B cell (primary cell): ENCODE measurements at places on chromosomes 5 and 9.

GRCh38 chr5:82918311-82919031 is 158.7 kb downstream of the TMEM167A start:
- DNase-seq: no peak

DNA sequence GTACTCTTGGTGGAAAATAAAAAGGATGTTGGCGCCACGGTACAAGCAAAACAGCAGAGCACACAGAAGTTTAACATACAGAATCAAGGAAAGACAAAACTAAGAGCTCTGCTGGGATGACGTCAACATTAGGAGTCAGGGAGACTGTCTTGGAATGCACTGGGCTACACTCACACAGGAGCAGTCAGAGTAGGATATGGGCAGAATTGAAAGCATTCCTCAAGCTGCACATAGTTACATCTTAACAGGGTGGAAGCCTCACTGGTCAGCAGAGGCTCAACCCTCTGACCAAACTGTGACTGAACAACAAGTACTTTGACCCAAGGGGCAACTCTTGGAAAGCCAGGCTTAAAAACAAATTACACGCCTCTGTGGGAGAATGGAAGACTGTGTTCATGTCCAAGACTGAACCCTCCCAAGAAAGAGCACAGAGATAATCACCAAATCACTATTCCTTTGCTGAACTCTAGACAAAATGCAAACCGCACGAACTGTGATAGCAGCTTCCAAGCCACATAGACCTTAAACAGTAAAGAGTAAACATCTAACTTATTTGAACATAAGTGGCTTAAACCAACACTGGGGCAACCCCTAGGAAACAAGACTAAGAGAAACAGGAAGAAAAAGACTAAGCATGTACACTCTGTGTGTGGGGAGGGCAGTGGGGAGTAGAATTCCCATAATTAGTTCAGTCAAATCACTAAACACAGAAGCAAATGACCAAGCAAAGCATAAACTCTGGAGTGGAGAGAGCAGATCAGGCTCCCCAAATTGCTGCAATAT is 772.7 kb downstream of the PRELID2 start:
- DNase-seq: no peak

- no peak for DNase-seq
Observed at GRCh38 chr9:130015353-130016019, 27.5 kb downstream of the FNBP1 start.

DNA sequence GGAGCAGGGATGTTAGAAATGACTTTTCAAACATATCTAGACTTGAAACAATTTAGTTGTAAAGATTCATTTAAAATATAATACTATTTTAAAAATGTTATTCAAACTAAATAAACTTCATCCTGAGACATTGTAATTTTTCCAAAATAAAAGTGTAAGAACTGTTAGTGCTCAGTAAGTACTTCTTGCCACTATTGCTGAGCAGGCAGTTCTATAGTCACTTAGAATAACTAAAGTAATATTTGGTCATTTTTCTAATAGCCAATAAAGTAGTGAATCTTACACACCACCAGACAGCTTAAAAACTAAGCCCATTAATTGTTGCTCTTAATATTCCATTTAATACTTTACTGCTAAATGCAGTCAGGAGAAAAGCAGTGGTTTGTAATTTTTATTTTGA is 1120.0 kb upstream of the CDH10 start:
- DNase-seq: no peak

- DNase-seq: no peak
Observed at GRCh38 chr9:136857166-136857565, 5.0 kb downstream of the MAMDC4 start.

- DNase-seq: no peak
Observed at GRCh38 chr9:120486347-120486746, 93.6 kb downstream of the CDK5RAP2 start.

- DNase-seq: peak; percentile 50
Observed at GRCh38 chr5:1792842-1793266, 6.8 kb downstream of the MRPL36 start.

GRCh38 chr9:88161144-88161543 is 22.9 kb upstream of the SPATA31C2 start:
- no peak for DNase-seq

GRCh38 chr9:121714075-121714705 is 62.8 kb downstream of the DAB2IP start:
- DNase-seq: no peak

DNA sequence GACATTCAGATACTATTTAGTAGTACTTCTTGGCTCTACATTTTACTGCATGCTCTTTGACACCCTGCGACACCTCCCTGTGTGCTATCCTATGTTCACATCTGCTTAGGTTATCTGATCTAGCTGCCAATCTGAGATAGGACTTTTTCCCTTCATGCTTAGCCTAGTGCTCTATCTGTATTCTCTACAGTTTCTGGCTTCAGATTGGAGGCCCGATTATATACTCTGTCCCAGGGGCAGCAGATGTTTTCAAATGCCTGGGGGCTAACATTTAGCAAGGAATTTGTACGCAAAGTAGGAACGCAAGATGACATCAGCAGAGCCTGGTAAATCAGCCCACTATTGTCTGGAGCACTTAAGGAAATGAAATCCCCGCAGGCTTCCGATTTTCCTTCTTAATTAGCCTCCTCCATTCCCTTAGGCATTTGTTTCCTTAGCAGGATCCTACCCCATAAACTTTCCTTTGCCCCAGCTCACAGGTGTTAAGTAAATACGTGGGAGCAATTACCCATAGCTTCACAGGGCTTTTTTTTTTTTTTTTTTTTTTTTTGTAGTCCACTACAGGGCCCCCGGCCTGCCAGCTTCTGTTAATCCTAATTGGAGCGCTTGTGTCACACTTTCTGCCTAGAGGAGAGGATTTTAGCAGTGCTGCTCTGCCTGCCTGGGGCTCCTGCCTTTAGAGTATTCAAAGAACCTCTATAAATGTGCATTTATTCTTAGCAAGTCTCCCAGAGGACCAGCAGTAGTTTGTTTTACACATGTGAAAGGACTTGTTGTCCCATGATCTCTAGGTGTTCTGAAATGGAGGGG is 61.1 kb upstream of the LPAR1 start:
- DNase-seq: no peak

DNA sequence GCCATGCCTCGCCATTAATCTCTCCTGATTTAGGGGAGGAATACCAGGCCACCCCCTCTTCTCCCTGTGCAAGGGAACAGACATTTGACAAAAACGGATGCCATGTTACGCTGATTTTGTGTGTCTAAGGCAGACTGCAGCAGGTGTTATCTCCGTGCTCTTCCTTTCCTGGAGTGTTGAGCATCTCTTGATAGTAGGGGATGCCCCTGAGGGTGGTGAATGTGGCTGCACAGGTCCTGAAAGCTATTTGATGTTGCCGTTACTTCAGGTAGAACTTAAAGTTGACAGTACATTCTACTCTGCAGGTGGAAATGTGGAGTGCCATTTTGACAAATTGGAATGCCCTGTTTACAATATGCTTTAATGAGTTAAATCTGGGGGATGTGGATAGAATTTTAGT is 21.5 kb downstream of the TENT4A start:
- DNase-seq: no peak

- no peak for DNase-seq
Observed at GRCh38 chr5:34502581-34502980, 153.5 kb upstream of the RAI14 start.

- DNase-seq: peak; percentile 85
Observed at GRCh38 chr5:126988021-126988569, 42.3 kb downstream of the MARCHF3 start.

GRCh38 chr5:73789851-73790281 is 163.9 kb downstream of the ARHGEF28 start:
- no peak for DNase-seq

DNA sequence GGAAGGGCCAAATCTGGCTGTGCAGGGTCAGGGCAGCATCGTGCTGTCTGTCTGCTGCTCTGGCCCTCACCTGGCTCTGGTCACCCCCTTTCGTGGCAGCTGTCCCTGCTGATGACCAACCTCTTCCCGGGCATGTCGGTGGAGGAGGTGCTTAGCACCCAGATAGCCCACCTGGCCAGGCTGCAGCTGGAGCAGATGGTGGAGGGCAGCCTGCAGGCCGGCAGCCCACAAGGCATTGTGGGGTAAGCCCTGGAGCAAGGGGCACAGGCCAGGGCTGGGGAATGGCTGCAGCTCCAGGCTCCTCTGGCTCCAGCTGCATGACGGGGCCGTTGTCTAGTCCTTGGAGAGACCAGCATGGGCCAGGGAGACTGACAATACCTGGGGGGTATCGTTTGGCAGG is 8.2 kb downstream of the TOR2A start:
- DNase-seq: no peak

- no peak for DNase-seq
Observed at GRCh38 chr5:103126557-103126956, 6.5 kb downstream of the PPIP5K2 start.

GRCh38 chr5:174491265-174491664 is 233.1 kb upstream of the MSX2 start:
- DNase-seq: no peak

DNA sequence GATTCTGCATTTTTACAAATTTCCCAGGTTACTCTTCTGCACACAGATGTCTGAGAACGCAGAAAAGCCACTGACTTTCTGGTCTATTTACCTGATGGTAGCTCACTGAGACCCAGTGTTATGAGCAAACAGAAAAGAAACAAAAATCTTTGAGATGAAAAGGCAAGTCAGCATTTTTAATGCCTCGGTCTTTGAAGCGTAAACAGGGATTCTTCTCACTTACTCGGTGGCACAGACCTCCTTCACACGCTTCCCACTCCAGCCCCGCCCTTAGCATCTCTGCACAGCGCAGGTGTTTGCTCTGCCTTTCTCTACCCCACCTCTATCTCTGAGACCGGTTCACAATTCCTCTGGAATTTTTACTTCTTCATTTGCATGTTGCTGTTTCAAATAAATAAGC is 195.0 kb upstream of the IRX1 start:
- no peak for DNase-seq

DNA sequence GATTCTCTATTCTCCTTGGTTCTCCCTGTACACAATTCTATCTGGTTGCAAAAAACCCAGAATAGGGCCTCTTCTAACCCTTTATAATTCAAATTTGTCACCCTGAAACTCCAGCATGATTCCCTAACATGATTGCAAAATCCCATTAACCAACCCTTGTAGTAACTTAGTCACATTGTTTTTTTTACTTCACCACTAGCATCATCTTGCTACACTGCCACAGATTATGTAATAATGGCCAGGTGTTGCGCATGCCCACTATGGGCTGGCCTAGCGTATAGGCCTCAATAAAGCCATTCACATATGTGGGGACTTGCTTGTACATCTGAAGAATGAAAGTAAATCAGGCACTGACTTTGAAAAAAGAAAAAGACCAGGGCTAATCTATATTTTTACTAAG is 25.7 kb downstream of the FAM170A start:
- DNase-seq: no peak

DNA sequence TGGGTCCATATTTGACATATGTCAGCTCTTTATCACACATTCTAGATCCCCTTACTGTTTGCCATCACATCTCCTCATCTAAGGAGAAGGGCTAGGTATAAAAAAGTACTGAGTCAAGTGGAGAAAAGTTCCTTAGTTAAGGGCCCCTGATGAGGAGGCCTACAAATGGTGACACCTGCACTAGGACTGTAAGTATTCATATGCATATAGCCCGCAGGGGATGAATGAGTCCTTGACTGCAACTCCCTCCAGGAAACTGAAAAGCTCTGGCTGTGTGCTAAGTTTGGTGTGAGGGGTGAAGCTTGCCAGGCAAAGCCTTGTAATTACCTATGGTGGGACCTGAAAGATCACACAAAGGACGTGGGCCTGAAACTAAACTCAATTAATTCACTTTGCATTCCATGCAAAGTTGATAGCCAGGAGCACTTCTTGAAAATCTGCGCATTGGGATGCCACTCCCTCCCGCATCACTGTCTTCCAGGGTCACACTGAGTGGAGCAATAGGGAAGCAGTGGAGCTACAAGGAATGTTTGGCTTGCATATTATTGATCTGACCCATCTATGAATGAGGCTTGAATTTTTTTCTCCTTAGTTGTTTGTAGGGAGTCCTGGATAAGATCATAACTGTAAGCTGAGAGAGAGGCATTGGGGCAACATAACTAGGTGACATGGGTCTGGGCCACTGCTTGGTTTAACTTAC is 11.9 kb upstream of the EQTN start:
- no peak for DNase-seq

DNA sequence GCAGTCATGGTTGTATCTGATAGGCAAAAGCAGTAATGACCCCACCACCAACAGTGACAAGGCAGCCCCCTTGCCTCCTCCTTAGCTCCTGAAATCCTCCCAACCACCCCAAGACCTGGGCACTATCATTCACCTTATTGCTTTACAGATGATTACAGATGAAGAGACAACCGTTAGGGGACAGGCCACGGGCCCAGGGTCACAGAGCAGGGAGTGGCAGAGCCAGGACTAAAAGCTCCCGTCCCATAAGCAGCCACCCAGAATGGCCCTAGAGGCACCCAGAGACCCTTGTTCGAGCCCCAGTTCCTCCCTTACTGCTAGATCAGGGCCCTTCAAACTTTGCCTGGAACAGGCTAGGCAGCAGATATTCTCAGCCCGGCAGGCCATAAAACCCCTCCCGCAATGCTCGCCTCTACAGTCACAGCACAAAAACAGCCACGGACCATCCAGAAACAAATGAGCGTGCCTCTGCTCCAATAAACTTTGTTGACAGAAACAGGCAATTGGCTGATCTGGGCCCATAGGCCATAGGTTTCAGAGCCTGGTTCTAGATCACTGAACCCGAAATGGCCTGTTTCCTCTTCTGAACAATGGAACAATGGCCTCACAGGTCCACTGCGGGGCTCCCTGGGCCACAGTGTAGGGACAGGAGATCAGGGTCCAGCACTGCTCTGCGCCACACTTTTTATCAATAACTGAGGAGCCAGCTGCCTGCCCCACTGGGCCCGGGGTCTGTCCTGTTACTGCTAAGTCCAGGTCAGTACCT is 67.0 kb downstream of the LRSAM1 start:
- no peak for DNase-seq

- DNase-seq: peak; percentile 14
Observed at GRCh38 chr5:33969572-33970452, 14.7 kb downstream of the SLC45A2 start.

- DNase-seq: peak; percentile 73
Observed at GRCh38 chr9:91720751-91721705, 229.0 kb downstream of the ROR2 start.

- DNase-seq: no peak
Observed at GRCh38 chr5:5116956-5117355, 23.2 kb upstream of the ADAMTS16 start.

GRCh38 chr9:112793213-112793810 is 42.8 kb downstream of the SNX30 start:
- DNase-seq: peak; percentile 85

GRCh38 chr9:130555968-130556367 is 23.4 kb upstream of the FUBP3 start:
- no peak for DNase-seq

DNA sequence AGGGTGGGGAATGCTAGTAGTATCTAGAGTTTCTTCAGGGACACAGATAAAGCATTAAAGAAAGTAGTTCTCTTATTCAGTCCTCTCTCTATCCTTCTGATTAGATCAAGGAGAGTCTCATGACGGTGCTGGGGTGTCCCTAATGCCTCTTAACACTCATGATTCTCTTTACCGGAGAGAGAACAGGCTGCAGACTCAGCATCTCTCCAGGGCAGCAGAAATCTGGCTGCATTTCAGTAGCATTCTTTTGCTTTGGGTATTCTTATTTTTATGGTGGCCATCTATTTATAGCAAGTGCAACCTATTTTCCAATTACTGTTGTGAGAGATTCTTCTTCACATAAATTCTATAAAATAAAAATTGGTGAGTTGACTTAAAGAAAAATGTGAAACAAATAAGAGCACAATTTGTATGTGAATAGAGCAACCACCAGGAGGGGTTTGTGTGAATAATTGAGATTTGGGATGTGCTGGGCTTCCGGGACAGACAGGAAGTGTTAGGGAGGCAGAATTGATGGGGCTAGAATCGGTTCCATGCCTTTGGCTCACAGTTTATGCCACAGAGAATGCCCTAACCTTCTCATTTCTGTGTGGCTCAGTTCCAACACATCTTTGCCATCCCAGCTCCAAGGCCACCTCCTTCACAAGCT is 23.8 kb upstream of the BOD1 start:
- no peak for DNase-seq
